Activated CD8-positive, alpha-beta memory T cell treated with anti-CD3 and anti-CD28 coated beads for 36 hours (primary cell): ENCODE measurements at places on chromosomes 7 and 10. TPM values are rescaled to one million over a fixed set of nuclear protein-coding genes. Genes with fewer than 3 reads are reported as not detected.

The HHEX gene
- 0.19 TPM for total RNA-seq

The DGKB gene
- total RNA-seq = not detected

The ACTR3C gene
- 7.3 TPM for total RNA-seq

The TMEM196 gene
- not detected for total RNA-seq

The PITX3 gene
- total RNA-seq = not detected

The ZNF804B gene
- total RNA-seq = not detected

The NKX1-2 gene
- not detected for total RNA-seq

The AKR1C3 gene
- total RNA-seq = not detected

The SUGCT gene
- 1.1 TPM for total RNA-seq

The PRXL2A gene
- total RNA-seq = 14.0 TPM

The HOXA2 gene
- not detected for total RNA-seq

The SLC26A3 gene
- not detected for total RNA-seq

The CUZD1 gene
- total RNA-seq = 2.9 TPM

The KIF11 gene
- total RNA-seq = 40.7 TPM

The TEX47 gene
- not detected for total RNA-seq

The COBL gene
- not detected for total RNA-seq

The AASS gene
- 1.4 TPM for total RNA-seq

The ASAH2 gene
- 5.2 TPM for total RNA-seq

The RBAK gene
- 10.3 TPM for total RNA-seq

The UPK3B gene
- total RNA-seq = not detected

The HKDC1 gene
- not detected for total RNA-seq

The SCART1 gene
- 1.3 TPM for total RNA-seq

The SEMA3E gene
- total RNA-seq = not detected

The IRF5 gene
- total RNA-seq = 6.7 TPM

The FEZF1 gene
- not detected for total RNA-seq

The ADCY1 gene
- 0.32 TPM for total RNA-seq

The LBX1 gene
- total RNA-seq = not detected

The TMEM176A gene
- total RNA-seq = not detected

The CELF2 gene
- 153 TPM for total RNA-seq

The AOAH gene
- total RNA-seq = 22.5 TPM

The GNAI1 gene
- total RNA-seq = 0.93 TPM

The ZNF853 gene
- total RNA-seq = 3.4 TPM

The SAMD8 gene
- total RNA-seq = 15.4 TPM

The ACSM6 gene
- total RNA-seq = not detected

The SYNPO2L gene
- total RNA-seq = not detected

The MYH16 gene
- total RNA-seq = not detected

The DEPP1 gene
- 0.27 TPM for total RNA-seq

The EXOC6 gene
- total RNA-seq = 12.4 TPM

The RELN gene
- total RNA-seq = not detected

The INSYN2A gene
- total RNA-seq = not detected

The ITGA8 gene
- not detected for total RNA-seq

The UTF1 gene
- not detected for total RNA-seq

The KCP gene
- total RNA-seq = 0.53 TPM

The PNLIP gene
- not detected for total RNA-seq

The ABCB8 gene
- 55.8 TPM for total RNA-seq

The C7orf57 gene
- total RNA-seq = 2.0 TPM

The KEL gene
- total RNA-seq = 0.25 TPM

The ZC3HAV1L gene
- total RNA-seq = 25.0 TPM

The ASB4 gene
- total RNA-seq = not detected

The LRIT1 gene
- total RNA-seq = not detected

The DRGX gene
- total RNA-seq = not detected

The AUTS2 gene
- 3.4 TPM for total RNA-seq

The HABP2 gene
- not detected for total RNA-seq

The TMEM213 gene
- total RNA-seq = not detected

The CPN1 gene
- not detected for total RNA-seq

The CPA2 gene
- total RNA-seq = not detected

The RNF133 gene
- total RNA-seq = not detected

The NRBF2 gene
- total RNA-seq = 29.8 TPM

The ABCC2 gene
- 0.91 TPM for total RNA-seq
